Cerebellar cortex (tissue), 1 donor: ENCODE measurements at places on chromosomes 4 and X.

GRCh38 chr4:146267826-146268225 lies 53.5 kb downstream of the REELD1 start:
- no peak for DNase-seq

GRCh38 chr4:30073011-30073710 lies 647.0 kb upstream of the PCDH7 start:
- no peak for DNase-seq

DNA sequence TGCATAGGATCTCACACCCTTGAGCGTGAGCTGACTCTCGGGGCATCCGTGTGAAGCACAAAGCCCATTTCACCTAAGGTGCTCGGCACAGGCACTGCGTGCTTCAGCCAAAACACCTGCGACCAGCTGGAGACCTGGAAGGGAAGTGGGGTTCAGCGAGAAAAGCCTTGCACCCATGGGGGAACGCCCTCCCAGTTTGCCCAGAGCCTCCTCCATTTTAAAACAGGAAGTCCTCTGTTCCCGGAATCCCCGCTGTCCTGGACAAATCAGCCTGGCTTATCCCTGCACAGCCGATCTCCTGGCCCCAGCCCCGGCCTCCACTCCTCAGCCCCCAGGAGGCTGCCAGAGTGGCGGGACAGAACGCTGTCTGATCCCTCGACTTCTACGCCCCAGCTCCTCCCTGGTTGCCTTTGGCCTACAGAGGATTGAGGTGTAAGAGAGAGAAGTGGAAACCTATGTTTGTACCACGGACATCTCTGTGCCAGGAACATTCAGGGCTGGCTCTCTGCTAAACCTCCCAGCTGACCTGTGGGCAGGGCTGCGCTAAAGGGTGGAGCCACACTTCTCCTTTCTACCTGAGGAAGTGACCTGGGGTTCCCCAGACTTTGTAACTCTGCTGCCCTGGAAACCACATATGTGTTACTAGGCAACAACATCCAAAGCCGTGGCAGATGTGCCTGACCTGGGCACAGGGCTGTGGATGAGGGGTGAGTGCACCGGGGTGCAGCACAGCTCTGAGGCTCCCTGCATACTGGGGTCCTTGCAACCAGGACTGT lies 3.8 kb upstream of the C4orf50 start:
- DNase-seq = no peak

DNA sequence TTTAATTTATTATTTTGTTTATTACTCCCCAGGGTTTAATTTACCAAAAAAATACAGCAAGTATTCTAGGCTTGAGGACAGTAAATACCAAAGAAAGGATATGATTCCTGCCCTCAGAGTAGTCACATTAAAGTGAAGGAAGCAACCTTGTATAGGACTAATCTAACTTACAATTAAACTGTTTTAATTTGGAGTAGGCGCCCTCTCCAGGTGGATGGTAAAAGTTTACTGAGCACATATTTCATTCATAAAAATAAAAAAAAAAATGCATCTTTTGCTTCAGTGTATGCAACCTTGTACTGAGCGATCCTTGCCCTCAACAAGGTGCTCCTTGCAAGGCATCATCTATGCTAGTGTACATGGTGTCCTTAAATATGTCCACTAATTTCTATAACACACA lies 72.0 kb upstream of the MAGEB16 start:
- no peak for DNase-seq

DNA sequence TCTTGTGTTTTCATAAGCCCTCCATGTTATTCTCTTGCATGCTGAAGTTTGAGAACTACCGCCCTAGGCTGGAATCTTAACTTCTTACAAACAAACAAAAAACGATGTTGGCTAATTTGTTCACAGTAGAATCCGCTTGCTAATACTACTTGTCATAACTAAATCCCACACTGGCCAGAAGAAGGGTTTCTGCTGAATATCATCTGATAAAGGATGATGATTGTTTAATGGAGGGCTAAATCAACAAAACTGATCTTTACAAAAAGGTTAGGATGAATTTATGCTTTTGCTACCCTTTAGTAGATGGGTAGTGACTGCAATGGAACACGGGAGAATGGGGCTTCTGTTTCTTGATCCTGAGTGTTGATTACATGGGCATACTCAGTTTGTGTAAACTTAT lies 42.3 kb downstream of the SPATA4 start:
- DNase-seq = no peak

DNA sequence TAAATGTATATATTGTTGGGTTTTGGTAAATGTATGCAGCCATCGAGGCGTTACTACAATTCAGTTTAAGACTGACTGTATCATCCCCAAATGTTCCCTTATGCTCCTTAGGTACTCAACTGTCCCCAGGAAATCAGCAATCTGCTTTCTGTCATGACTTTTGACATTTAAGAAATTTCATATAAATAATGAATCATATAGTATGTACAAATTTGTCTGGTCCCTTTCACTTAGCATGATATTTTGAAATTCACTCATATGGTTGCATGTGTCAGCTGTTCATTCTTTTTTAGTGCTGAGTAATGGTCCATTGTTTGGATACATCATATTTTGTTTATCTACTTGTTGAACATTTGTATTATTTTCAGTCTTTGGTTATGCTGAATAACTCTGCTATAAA lies 218.8 kb downstream of the C4orf33 start:
- DNase-seq = no peak

DNA sequence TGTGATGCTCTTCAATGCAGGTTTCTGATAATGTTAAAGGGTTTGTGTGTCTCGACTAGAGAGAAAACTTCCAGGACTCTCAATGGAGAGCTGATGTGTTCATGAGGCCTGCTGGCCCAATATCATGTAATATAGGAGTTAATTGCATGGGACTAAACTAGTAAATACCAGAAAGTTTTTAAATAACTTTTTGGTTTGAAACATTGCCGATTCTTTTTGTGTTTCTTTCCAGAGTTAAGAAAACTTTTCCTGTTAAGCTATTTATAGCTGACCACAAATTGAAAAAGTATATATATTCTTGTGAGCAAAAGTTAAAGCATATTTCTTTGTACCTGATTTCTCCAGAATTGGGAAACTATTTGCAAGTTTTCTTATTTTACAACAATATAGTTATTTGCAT lies 49.7 kb downstream of the FAM9B start:
- no peak for DNase-seq

- DNase-seq = no peak
Measured at GRCh38 chr4:157226601-157227000, 6.1 kb downstream of the GRIA2 start.

- no peak for DNase-seq
Measured at GRCh38 chr4:55348466-55348865, 2.4 kb downstream of the SRD5A3 start.
